ENCODE measurements at places on chromosomes 5 and 9.

GRCh38 chr9:37965116-37965515 is 61.2 kb upstream of the SLC25A51 start:
- DNase-seq = no peak

- no peak for DNase-seq
These were observed 61.4 kb downstream of the WDR41 start for GRCh38 chr5:77430726-77431125.

- no peak for DNase-seq
These were observed 47.8 kb upstream of the SLC1A3 start for GRCh38 chr5:36558641-36559040.

- DNase-seq = no peak
These were observed 1018.4 kb downstream of the TAF11L14 start for GRCh38 chr5:18652404-18653215.
